Right forelimb (tissue), 1 donor: ENCODE measurements at places on chromosomes 1 and 21.

- no peak for DNase-seq
Measured at GRCh38 chr1:226702318-226702956, 36.6 kb downstream of the ITPKB start.

DNA sequence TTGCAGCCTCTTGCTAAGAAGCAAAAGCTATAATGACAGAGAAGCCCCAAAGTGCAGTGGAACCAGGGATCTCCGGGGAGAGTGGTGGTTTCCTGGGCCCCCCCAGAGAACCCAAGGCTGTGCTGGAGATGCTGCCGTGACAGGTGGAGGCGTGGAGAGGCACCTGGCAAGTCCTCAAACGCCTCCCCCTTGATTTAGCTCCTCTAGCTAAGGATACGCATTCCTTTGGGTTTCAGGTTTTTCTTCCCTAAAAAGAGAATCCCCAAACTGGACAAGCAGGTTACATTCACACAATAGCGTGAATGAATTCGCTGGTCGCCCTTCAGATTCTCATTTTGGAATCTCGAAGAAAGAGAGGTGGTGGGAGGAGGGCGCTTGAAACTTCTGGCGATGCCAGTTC, 853 bp upstream of the ATP1A1 start:
- no peak for DNase-seq

DNA sequence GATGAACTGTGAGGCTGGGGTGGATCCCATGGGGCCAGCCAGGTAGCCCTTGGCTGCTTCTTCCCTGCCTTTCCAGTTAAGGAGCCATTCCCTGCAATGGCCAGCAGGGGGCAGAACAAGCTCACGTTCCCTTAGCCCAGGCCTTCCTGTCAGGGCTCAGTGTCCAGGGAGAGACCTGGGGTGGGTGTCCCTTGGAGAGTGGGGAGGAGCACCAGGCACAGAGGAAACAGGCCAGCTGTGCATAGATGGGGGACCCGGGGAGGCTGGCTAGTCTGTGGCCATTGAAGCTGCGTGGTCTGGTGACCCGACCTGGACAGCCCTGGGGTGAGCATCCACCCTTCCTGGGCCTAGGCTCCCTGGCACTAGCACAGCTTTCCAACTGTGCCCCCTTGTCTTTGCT, 13.2 kb upstream of the EPS8L3 start:
- peak; percentile 88 for DNase-seq

GRCh38 chr1:234592240-234592639, 17.7 kb downstream of the IRF2BP2 start:
- DNase-seq = no peak

DNA sequence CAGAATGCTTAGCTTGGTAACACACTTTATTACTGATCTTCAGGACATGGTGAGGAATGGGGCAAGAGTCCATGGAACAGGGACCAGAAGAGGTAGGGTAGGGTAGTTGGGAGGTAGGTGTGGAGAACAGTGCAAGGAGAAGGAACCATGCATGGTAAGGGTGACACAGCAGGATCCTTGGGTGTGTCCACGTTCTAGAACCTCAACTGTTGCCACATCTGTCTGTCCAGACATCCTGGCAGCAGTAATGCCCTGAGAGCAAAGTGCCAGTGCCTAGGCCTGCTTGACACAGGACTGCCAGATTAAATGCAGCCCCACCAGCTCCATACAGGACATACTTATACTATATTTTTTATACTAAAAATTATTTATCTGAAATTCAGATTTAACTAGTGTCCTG, 13.9 kb downstream of the DMAP1 start:
- no peak for DNase-seq

DNA sequence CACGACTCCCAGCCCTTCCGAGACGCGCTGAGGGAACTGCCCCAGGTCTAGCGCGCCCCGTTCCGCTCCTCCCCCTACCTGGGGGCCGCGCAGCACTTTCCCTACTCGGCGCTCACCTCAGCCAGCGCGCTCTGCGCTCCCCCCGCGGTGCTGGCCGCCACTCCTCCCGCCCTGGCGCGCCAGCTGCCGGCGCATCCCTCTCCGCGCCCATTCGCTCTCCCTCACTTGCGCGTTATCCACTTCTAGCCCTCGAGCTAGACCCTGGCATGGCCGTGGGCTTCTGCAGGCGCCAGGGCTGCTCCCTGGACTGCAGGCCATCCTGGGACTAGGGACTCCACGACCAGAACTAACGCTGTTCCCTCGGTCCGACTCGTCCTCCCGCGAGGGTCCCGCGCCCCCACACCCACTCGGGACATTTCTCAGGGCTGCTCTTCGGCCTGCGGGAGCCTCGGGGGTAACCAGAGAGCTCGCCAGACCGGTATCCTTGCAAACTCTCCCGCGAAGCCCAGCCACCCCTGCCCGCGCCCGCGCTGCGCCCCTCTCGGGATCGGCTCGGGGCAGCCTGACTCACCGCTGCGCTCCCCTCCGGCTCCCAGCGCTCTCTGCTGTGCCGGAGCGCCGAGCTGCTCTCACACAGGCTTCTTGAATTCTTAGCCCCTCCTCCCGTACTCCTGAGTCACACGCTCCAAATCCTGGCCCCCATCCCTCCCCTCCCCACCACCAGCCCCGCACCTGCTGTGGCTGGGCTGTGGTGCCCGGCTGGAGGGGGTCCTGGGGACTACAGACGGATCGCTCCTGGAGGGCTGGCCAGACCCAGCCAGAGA, at the start of gene NGF:
Gene NGF (minus strand): TSS at position 617 of the 824 bp plus-strand sequence. CDS start 51,454 bp downstream, outside the sequence.
- peak; percentile 74 for DNase-seq

DNA sequence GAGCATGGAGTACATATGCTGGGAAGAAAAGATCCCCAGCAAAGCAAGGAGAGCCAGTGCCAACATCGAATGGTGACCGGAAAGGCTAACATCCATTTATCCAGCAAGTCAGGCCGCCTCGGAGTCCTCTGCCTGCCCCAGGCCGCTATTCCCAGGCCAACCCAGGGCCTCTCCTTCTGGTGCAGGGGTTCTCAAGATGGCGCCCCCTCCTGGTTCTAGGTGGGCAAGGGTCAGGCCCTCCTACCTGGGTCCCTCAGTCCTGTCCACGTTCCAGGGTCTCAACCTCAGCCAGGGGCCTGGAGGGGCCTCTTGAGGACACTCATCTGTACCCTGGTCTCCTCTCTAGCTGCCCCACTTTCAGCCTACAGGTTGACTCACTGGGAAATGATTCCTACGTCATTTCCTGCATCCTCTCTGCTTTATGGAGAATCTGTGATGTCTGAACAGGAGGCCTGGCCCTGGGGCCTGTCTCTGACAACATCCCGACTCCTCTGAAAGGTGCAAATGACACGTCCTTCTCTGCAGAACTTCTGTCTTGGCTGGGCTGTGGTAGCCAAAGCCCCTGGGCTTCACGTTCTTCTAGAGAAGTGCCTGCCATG, 145.3 kb downstream of the PSMG1 start:
- DNase-seq = no peak

DNA sequence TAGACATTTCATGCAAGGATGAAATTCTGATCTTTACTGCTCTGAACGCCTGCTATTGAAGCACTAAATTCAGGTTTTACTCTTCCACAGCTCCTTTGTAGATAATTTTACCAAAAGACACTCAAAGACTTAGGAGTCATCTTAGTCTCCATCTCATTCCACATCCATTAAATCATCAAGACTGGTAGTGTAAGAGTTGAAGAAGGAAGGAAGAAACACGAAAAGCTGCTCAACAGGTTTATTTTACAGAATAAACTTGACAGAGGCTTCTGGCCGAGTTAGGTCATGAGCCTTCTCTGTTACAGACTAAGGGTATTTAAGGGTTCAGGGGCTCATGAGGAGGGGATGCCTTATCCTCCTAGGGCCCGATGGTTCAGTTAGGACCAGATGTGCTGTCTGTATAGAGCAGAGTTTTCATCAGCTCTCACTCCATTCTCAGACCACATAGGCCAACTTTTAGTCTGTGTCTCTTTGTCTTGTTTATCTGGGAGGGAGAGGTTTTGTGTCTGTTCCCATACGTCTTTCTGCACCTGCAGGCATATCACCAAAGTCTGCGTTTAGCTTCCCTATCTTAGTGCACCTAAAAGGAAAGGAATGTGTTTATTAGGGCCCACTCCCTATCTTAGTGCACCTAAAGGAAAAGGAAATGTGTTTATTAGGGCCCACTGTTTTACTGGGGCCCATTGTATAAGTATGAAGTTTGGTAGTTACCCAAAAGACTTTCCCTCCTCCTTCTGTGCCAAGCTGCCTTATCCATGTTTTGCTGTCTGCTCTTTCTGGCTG, 57.4 kb upstream of the RGS18 start:
- DNase-seq = no peak

DNA sequence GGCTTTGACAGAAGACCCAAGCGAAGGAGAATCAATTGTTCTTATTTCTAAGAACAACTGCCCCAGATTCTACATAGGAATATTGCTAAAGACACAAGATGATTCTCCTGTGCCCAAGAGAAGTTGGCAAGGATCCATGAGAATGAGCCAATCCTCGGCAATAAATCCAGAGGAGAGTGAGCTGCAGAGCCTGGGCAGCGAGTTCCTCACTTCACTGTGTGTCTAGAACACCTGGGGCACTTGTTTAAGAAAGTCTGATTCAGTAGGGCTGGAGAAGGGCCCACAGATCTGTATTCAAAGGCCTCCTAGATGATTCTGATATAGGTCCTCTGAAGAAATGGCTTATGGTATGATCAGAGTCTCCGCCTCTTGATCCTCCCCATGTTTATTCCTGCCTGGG, 31.8 kb downstream of the GADD45A start:
- DNase-seq = no peak

DNA sequence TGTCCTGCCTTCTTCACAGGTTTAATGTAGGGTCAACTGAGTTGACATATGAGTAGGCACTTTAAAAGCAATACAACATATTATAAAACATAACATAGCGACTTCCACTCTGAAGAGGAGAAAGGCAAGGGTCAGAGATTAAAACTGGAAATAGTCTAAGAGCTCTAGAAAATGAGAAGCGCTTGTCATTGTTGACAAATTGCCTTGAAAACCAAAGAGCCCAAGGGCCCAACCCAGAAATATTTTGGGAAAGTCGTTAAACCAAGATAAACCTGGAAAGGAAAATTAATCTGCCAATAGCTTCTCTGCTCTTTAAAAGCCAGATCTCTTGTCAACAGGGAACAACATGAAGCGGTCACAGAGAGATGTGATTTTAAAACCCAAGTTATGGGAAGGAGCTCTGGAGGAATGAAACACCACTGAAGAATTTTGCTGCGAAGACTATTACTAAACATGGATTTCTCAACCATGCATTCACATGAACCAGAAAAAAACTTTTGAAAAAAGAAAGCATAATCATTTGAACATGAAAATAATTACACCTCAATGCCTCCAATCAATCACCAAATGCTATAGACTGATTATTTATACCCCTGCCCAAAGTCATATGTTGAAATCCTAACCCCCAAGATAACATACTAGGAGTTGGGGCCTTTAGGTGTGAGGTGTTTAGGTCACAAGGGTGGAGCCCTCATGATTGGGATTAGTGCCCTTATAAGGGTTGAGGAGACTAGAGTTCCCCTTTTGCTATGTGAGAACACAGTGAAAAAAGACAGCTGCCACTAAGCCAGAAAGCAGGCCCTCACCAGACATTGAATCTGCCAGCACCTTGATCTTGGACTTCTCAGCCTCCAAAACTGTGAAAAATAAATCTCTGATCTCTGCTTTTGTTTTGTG, 33.0 kb upstream of the MTF1 start:
- no peak for DNase-seq

GRCh38 chr1:95145493-95145892, 28.3 kb downstream of the TLCD4 start:
- no peak for DNase-seq

- no peak for DNase-seq
Measured at GRCh38 chr1:212368073-212368484, 46.6 kb downstream of the PACC1 start.

DNA sequence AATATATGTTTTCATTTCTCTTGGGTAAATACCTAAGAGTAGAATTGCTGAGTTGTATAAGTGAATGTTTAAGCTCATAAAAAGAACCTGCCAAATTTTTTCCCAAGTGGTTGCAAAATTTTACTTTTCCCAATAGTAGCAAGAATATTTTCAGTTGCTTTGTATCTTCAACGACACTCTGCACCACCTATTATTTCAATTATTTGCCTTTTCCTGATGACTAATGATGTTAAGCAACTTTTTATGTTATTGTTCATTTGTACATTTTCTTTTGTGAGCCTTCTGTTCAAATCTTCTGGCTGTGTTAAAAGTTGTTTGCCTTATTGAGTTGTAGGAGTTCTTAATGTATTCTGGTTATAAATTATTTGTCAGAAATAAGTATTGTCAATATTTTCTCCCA, 299.1 kb upstream of the NRIP1 start:
- DNase-seq = no peak

DNA sequence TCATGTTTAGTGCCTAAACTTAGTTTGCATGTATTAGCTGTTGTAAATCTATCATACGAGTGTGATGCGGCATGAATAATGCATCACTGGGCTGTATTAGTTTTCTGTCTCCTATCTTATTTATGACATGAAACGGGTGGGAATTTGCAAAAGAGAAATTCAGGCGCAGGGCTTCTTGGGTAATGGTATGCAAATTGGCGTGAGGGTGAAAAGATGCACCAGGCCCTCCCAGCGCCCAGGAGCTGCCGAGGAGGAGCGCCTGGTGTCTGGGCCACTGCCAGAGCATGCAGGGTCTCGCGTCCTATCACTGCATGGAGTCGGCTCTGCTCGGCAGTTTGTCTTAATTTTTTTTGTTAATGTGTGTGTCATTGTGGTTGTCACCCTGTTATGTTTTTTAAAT, 82.9 kb upstream of the ACTL8 start:
- DNase-seq = no peak

GRCh38 chr1:153598309-153599172, 14.4 kb downstream of the S100A16 start:
- DNase-seq = no peak

GRCh38 chr1:99305626-99306025, 41.3 kb downstream of the PLPPR4 start:
- DNase-seq = no peak

GRCh38 chr1:84735483-84735882, 45.2 kb upstream of the SSX2IP start:
- no peak for DNase-seq

- peak; percentile 73 for DNase-seq
Measured at GRCh38 chr1:3352952-3353331, 101.5 kb upstream of the ARHGEF16 start.

- no peak for DNase-seq
Measured at GRCh38 chr1:18211764-18212163, 104.2 kb downstream of the IGSF21 start.

DNA sequence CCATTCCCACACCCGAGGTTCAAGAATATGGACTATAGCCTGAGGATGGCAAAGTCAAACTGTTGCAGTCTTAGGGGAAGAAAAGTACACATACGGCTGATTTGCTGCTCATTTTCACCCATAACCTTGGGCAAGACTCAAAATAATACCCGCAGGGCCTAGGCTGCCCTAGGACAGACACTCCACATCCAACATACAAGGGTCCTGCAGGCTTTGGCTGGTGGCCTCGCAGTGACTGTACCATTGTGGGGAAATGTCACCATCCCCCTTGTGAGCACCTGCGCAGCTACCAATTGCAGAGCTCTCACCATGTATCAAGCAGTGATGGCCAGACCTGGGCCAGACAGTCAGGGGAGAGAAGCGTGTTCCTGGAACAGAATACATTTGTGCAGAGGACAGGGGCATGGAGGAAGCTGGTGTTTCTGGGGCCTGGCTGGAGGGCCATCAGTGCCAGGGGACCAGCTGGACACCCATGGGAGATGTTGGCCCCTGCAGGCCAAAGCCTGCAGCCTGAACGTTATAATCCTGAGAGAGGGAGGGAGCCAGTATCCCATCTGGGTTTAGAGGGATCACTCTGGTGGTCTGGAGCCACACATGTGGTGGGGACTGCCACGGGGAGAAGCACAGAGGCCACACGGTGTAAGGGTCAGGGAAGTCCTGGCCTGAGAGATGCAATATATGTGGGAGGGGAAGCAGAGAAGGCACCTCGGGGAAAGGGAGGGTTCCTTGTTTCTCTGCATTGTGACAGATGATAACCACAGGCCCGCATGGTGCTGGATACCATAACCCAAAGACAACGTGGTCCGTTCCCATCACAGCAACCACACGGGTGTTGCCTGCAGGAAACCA, 101.2 kb downstream of the GLIS1 start:
- peak; percentile 22 for DNase-seq
